Esophagus squamous epithelium (tissue), 5 donors: ENCODE measurements at places on chromosomes 13 and 19.
A peak's percentile ranks its signal among the peaks of the same experiment; 100 is the strongest.

- no peak for DNase-seq
Measured at GRCh38 chr19:40611096-40611495, 9.9 kb downstream of the LTBP4 start.

DNA sequence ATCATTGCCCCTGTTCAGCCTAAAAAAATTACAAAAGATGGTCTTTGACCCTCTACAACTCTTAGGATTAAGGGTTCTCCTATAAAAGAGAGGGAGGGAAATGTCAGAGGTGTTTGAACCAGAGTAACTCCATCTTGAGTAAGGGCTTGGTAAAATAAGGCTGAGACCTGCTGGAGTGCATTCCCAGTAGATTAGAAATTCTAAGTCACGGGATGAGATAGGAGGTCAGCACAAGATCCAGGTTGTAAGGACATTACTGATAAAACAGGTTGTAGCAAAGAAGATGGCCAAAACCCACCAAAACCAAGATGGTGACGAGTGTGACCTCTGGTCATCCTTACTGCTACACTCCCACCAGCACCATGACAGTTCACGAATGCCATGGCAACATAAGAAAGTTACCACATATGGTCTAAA, 48.7 kb upstream of the ANKRD10 start:
- DNase-seq = no peak

- no peak for DNase-seq
Measured at GRCh38 chr13:61123538-61124289, 291.9 kb downstream of the PCDH20 start.

- DNase-seq = no peak
Measured at GRCh38 chr19:35034588-35035382, 4.5 kb downstream of the SCN1B start.

DNA sequence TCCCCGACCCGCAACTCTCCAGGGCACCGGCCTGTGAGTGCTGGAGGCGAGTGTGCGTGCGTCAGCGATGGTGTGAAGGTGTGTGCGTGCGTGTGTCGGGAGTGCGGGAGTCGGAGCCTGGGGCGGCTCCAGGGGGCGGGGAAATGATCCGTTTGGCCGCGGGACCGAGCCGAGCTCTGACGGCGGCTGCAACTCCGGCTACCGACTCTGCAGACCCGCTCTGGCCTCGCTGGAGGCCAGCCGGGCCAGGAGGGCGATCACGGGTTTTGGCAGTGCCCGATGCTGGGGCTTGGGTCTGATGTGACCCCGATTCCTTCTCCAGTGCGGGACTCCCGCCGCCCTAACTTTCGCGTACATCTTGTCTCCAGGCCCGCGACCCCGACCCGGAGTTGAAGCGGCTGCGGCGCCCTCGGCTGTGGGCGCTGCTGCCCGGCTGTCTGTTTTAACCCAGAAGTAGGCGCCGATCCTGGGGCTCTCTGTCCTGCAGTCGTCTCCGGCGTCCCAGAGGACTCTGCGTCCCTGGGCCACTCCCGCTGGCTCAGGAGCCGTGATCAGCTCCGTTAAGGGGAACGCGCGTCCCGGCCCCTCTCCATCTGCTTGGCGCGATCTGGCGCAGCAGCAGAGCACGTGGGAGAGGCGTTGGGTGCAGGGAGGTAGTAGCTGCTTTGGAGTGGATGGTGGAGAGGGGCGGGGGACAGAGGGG, 1.2 kb downstream of the CHST8 start:
- no peak for DNase-seq

GRCh38 chr19:42229301-42229854, 9.3 kb downstream of the ZNF526 start:
- DNase-seq = no peak

GRCh38 chr19:11257846-11258380, 4.4 kb downstream of the DOCK6 start:
- DNase-seq = no peak

- DNase-seq = no peak
Measured at GRCh38 chr13:19179916-19180315, 1.7 kb downstream of the TUBA3C start.

GRCh38 chr19:6481541-6482342, at the start of gene DENND1C:
Gene DENND1C (minus strand): TSS chr19:6481787. CDS start chr19:6481695, 92 bp downstream.
- DNase-seq = peak; percentile 23

- no peak for DNase-seq
Measured at GRCh38 chr13:106246242-106246641, 289.2 kb downstream of the EFNB2 start.

- no peak for DNase-seq
Measured at GRCh38 chr13:40813667-40814454, 24.4 kb downstream of the SLC25A15 start.
